ENCODE measurements at places on chromosomes 11 and 22. TPM values are rescaled to one million over a fixed set of nuclear protein-coding genes. Genes with fewer than 3 reads are reported as not detected.

The APOBEC3B gene
- 0.77 TPM for total RNA-seq

The CLTCL1 gene
- total RNA-seq, result 11.3 TPM

DNA sequence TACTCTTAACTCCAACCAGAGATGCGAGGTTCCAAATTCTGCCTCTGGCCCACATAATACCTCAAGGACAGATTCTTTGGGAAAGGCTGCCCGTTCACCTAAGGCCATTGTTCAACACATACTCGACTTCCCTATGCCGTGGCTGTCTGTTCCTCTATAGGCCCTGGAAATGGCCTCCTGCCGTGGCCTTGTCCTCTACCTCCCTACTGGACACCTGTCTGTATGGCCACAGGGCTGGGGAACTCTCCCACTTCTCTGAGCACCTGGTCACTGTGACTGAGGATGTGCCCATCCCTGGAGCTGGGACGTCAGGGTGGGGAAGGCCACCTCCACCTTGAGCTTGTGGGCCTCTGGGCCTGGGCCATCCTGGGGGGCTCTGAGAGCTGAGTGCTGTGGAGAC is 340.5 kb upstream of the B3GAT1 start:
- DNase-seq, result no peak

GRCh38 chr11:69497221-69497787 is 15.8 kb downstream of the LINC01488 start:
- DNase-seq, result peak; percentile 94

DNA sequence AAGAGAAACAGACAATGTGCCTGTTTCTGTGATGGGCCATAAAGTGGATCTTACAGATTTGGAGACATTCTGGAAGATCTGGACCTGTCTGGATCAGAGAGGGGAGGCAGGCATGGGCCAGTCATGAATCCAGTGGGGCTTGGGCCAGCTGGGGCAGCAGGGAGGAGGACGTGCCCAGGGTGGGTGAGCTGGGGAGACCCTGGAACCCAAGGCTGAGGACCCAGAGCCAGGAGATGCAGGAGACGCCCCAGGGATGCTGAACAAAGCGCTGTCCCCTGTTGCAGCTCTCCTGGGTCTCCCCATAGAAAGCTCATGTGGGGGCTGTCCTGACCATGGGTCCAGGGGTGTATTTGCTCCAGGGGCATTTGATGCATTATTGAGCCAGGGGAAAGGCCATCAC is 1.5 kb upstream of the APOBEC3A start:
- no peak for DNase-seq

The KCNQ1OT1 gene
- 1.8 TPM for total RNA-seq

DNA sequence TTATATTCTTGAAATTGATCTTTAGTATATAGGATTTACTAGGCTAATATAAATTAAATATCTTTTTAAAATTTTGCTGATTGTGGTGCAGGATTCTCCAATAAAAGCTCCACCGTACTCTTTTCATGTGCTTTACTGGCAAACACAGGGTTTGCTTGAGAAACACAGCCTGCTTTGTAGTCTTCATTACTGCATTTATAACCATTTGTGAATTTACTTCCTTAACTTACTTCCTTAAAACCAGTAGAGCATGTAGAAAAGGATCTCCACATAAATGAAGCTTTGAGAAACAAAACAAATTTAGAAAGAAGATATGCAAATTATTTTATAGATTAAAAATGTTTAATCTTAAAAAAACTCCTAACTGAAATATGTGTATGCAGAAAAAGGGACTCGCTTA is 28.8 kb downstream of the SWAP70 start:
- no peak for DNase-seq

The HSCB gene
- 19.3 TPM for total RNA-seq

DNA sequence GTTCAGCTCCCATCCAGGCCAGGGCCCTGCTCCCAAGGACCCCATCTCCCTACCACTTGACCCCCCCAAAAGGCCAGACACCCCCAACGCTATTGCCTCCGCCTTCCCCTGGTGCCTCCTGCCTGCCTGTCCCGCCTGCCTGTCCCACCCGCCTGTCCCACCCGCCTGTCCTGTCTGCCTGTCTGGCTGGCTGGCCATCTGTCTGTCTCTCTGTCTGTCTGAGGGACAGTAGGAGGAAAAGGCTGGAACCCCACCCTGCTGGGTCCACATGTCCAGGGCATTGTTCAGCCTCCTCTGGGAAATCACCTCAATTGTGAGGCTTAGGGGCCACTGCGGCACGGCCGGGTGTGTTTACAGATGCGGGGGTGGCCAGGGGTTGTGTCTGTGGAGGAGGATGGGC is 25.3 kb upstream of the CBX7 start:
- no peak for DNase-seq

DNA sequence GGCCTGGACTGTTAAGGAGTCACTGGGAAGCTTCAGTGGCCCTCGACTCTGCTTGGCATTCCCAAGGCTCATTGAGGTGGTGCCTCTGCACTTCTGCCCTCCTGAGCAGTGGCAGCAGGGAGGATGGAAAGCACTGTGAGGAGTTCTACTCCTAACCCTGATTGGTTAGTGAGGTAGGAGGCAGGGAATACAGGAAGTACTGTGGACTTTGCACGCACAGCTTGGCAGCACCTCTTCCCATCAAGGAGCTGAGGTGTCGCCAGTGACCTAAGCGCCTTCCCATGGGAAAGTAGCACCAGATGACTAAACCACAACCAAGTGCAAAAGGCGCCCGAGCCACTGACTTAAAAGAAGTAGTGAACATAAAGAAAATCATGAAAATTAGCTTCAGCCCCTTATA is 152.5 kb upstream of the CADM1 start:
- peak; percentile 69 for DNase-seq

DNA sequence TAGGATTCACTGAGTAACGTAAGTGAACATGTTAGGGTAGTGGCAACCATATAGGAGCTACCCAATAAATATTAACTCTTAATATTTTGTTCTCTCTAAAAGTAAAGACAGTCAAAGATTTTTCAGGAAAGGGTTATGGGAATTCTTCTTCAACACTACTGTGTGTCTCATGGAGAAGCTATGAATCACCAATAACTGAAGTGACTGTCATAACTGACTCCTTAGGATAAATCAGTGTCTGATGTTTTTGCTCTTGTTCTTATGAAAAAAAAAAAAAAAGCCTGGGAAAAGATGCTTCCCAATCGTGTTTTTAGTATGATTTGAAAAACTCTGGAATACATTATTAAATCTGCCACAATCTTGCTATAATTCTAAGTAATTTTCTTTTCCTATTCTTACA is 111.2 kb upstream of the CEP126 start:
- no peak for DNase-seq

- DNase-seq, result no peak
These were observed 48.2 kb downstream of the RTL6 start for GRCh38 chr22:44449683-44450425.

DNA sequence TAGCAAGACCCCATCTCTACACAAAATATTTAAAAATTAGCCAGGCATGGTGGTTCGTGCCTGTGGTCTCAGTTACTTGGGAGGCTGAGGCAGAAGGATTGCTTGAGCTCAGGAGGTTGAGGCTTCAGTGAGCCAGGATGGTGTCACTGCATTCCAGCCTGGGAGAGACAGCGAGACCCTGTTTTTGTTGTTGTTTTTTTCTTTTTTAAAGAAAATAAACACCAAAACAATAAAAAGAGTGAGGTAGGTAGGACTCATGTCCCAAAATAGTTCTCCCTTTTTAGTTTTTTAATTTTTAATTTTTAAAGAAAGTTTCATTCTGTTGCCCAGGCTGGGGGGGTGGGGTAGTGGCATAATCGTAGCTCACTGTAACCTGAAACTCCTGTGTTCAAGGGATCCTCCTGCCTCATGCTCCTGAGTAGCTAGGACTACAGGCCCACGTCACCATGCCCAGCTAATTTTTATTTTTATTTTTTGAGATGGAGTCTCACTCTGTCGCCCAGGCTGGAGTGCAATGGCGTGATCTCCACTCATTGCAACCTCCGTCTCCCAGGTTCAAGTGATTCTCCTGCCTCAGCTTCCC is 25.5 kb upstream of the MALAT1 start:
- DNase-seq, result no peak

- DNase-seq, result peak; percentile 91
These were observed 10.0 kb downstream of the PPM1F start for GRCh38 chr22:21942407-21943343.

GRCh38 chr11:73667891-73668290 is 21.5 kb downstream of the PLEKHB1 start:
- DNase-seq, result no peak

The DDI1 gene
- total RNA-seq, result not detected

DNA sequence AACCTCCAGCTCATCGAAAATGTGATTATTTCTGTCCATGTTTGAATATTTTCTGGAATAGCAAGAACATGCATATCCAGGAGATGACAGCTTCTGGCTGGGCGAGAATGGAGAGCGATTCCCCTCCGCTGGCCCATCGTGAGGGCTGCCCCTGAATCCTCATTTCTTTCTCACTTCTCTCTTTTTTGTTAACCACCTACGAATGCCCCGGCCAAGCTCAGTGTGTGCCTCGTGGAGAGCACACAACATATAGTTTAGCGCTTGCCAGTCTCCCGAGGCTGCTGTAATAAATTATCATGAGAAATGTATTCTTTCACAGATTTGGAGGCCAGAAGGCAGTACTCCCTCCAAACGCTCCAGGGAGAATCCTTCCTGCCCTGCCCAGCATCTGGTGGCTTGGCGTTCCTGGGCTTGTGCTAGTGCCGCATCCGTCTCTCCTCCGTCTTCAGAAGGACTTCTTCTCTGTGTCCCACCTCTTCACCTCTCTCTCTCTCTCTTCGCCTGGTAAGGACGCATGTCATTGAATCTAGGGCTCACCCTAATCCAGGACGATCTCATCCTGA is 1306.0 kb downstream of the TBC1D22A start:
- no peak for DNase-seq

GRCh38 chr22:20243537-20244249 is 24.4 kb downstream of the RTN4R start:
- DNase-seq, result peak; percentile 85

The HOATZ gene
- not detected for total RNA-seq

DNA sequence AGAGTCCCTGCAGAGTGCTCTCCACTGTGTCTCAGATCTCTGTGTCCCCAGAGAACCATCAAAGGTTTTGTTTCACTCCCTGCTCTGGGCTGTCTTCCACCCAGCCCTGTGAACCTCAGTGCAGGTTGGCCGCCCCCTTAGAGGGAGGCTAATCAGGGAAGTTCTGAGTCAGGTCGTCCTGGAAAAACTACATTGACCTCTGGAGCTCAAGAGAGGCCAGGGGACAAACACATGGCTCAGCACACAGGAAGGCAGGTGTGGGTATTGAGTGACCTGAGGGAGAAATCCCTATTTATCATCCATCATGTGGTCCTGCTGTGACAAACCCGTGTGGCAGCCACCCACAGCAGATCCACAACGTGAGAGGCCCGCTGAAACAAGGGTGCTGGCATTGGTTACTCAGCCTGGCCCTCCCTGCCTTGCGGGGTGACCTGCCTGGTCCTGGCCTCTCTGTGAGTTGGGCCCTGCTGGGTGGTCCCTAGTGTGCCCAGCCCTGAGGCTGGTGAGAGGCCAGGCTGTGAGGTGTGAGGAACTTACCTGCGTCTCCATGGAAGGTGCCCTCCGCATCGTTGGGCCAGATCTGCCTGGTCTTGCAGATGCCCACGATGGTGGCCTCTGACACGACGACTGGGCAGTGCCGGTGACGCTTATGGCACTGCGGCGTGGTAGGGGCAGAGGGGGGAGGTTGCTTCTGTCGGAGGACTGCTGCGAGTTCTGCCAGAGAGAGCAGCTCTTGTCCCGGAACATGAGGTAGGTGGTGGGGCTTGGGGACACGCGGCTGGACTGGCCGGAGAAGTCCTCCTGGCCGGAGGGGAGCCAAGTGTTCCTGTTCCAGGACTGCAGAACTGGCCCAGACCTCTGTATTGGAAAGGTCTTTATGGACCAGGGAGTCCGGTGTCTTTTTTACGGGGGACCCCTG is 669 bp upstream of the BCR start:
- DNase-seq, result no peak

The OR2AG2 gene
- under 0.01 TPM for total RNA-seq

DNA sequence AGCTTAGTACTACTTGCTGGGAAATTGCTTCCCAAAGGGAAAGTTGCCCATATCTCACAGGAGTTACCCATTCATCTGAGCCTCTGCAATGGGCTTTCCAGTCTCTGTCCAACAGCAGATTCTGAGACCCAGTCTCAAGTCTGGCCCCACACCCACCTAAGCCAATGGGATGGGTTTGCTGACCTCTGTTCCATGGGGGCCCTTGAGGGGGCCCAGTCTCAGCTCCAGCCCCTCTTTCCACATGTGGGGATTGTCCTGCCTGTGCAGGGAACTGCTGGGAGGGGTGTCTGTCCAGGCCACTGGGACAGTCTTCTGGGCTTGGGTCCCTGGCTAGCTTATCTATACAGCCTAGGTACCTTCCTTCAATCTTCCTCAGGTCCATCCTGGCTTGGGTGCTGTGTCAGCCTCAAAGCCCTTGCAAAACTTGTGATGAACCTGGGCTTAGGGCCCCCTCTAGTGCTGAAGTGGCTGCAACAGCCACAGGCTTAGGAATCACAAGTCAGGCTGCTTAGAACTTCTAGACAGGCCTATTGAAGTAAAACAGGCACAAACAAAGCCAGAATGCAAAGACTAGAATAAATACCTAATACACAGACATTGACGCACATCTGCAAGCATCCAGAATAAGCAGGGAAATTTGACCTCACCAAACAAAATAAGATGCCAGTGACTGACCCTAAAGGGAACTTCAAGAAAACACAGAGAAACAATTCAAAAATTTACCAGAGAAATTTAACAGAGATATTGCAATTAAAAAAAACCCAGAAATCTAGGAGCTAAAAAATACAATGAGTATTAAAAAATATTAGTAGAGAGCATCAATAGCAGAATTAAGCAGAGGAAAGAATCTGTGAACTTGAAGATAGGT is 11.7 kb upstream of the PATL1 start:
- peak; percentile 69 for DNase-seq

- no peak for DNase-seq
These were observed 637.2 kb downstream of the ETS1 start for GRCh38 chr11:127950162-127950561.

DNA sequence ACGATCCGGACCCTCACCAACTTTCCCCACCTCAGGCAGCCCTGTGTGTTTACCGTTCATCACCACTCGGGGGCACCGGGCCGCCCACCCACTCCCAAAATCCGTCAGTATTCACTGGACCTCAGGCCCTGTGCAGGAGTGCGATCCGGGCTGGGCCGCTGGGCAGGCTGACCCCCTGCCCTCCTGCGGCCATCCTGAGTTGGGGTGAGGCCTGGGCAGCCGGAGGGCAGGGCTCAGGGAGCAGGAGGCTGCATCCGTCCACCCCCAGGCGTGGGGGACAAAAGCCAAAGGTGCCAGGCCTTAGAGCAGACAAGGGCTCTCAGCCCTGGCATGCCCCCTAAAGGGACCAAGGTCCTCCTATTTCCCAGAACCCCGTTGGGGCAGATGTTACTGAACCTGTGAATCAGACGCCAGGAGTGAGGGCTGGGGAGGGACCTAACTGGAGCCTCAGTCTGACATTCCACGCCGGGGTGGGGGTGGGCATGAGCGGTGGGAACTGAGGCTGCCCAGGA is 16.8 kb upstream of the TMEM191C start:
- DNase-seq, result no peak

The GNG3 gene
- not detected for total RNA-seq

- peak; percentile 87 for DNase-seq
These were observed 197.0 kb upstream of the E2F8 start for GRCh38 chr11:19437760-19438159.

GRCh38 chr11:86303257-86303656 is 1.2 kb downstream of the HIKESHI start:
- peak; percentile 39 for DNase-seq

Measured in fibroblast of lung (primary cell).